ENCODE measurements at places on chromosomes 3 and 15. TPM values are rescaled to one million over a fixed set of nuclear protein-coding genes. Genes with fewer than 3 reads are reported as not detected.

GRCh38 chr15:57866149-57866736, 159.7 kb downstream of the POLR2M start:
- peak; percentile 34 for DNase-seq

DNA sequence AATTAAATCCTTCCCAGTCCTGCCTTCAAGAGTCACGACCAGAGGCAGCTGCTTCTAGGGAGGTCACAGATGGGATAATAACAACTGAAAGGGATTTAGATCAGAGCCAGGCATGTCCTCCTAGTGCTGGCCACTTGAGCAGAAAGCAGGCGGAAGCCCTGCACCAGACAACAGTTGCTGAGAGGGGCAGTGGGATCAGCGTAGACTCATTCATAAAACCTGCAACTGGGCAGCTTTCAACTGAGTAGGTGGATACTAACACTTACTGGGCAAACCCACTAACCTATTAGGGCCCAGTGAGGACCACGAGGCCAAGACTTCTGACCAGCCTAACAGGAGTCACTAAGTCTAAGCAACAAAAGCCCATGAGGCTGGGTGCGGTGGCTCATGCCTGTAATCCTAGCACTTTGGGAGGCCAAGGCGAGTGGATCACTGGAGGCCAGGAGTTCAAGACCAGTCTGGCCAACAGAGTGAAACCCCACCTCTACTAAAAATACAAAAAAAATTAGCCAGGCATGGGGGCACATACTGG, 67.0 kb downstream of the DAPK2 start:
- no peak for DNase-seq

- DNase-seq = peak; percentile 48
Observed at GRCh38 chr3:126654571-126655383, at the start of gene TXNRD3. Gene TXNRD3 (minus strand): TSS chr3:126655124.

DNA sequence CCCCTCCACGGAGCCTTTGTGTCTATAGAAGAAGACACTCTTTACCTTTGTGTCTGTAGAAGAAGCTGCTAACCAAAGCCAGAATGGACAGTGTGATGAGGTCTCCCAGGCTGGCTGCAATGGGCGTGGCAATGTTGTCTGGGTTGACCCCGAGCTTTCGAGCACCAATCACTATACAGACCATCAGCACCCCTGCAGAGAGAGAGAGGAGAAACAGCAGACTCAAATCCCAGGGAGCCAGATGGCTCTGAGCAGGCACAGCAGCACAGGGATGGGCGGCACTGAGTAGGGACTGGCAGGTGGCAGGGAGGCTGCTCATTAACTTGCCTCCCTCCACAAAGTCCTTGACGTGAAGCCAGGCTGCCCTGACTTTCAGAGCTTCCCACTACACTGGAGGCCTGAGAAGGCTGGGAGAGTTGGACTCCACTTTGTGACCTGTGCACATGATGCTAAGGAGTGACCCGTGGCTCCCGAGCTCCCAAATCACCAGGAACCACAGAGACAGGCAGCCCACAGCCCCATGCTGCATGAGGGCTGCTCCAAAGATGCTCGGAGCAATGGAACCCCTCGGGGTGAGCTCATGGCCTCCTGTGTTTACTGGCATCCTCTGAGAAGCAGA, 53.9 kb downstream of the ROPN1B start:
- DNase-seq = no peak

- DNase-seq = no peak
Observed at GRCh38 chr3:159802864-159803263, 185.8 kb upstream of the IL12A start.

GRCh38 chr15:79206940-79207339, 75.6 kb upstream of the ANKRD34C start:
- DNase-seq = no peak

DNA sequence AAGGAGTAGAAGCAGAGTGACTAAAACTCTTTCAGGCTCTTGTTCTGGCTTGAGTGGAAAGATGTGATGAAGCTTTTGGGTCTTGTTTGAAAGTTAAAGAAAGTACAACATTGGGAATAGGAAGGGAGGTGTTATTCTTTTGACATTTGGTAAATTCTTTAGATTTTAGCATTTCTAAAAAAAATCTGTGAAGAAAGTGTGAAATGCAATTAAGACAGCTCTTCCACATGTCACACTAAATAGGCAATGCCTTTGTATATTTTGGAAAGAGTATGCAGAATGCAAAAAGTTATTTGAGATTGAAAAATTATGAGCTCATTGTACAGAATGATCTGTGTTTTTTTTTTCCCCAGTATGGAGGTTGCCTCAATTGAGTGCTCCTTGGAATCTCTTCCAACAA, 532.2 kb upstream of the DPPA4 start:
- DNase-seq = no peak

GRCh38 chr15:77192451-77192850, 121.5 kb upstream of the TSPAN3 start:
- no peak for DNase-seq

- no peak for DNase-seq
Observed at GRCh38 chr3:24318677-24319287, 175.9 kb downstream of the THRB start.

DNA sequence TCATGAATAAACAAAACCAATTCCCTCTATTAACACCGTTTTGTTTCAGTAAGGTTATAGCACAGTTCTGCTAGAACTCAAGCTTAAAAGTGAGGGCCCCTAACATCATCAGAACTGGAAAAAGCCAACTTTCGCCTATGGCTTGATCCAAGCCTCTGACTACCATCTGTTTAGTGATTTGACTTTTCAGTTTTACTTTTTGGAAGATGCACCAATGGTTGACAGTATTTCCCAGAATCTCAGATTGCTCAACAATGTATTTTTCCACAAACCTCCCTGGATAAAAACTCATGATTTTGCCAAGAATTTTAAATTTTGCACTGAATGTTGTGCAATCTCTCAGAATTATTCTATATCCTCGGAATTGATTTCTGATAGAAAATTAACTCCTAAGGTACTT, 190.7 kb downstream of the LSAMP start:
- no peak for DNase-seq

- DNase-seq = no peak
Observed at GRCh38 chr3:127613406-127613805, 15.2 kb downstream of the MCM2 start.

- no peak for DNase-seq
Observed at GRCh38 chr3:131216330-131216729, 165.2 kb upstream of the NUDT16 start.

DNA sequence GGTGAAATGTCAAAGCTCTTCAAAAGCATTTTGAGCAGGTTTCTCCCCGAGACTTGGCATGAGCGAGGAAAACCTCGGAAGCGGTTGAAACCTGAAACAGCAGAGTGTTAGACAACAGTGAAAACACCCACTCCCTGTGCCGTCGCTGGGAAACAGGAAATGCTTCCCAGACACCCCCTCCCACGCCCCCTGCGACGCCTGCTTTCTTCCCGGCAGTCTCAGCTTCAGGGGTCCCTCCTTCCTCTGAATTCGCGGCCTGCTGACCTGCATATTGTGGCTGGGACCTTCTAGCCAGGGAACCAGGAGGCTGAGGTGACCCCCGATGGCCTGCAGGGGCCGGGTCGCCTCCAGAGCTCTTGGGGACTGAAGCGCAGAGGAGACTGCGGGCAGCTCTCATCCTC, 250.6 kb upstream of the LYSMD4 start:
- no peak for DNase-seq

DNA sequence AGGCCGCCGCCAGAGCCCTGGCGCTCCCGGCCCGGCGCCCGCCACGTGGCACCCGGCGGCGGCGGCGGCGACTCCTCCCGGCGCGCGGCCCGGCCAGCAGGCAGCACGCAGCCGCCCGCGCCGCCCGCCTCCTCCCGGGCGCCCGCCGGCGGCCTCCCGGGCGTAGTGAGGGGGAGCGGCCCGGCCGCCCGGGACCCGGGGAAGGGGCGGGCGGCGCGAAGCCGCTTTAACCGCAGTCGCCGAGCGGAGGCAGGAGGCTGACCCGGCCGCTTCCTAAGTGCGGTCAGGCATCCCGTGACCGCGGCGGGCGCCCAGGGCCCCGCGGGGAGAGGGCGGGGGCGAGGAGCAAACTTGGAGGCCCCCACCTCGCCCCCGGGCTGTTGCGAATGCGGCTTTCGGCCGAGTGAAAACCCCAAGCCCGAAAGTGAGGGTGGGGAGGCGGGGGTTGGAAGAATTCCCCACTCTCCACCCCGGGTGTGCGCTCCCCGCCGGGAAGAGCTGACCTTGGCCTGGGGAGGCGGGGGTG, 1.7 kb upstream of the HES1 start:
- peak; percentile 51 for DNase-seq

- DNase-seq = no peak
Observed at GRCh38 chr3:5499404-5499803, 311.9 kb downstream of the EDEM1 start.

DNA sequence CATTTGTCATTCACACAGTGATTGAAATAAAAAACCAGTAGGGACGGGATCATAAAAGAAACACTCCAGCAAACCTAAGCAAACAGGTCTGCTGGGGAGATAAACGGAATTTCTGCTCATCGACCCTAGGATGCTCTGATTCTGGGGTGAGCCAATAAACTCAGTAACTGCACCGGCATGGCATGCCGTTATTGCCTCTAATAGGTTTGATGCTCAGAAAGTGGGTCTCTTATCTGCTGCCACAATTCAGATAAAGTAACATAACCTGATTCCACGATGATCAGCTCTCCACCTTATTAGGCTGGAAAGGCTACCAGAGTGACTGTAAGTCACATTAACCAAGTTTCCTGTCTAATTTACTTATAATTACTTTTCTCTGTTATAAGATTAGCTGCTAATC, 19.6 kb downstream of the DCLK3 start:
- no peak for DNase-seq

- DNase-seq = no peak
Observed at GRCh38 chr3:169886671-169887070, 16.9 kb upstream of the LRRC31 start.

DNA sequence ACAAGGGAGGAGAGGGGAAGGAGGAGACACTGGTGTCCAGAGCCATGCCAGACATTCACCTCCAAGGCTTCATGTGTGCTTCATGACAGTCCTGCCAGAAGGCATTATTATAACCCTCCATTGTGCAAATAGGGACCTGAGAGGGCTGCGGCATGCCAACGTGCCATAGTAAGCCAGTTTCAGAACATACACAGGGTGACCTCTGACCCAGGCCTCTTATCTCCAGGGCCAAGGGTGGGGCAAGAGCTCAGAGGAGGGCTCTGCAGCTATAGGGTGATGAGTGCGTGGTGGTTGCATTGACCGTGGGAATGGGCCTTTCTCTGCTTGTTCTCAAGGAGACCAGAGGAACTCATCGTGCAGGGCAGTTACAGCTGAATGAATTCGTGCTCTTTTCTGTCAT, 9.7 kb upstream of the ACSBG1 start:
- DNase-seq = no peak

DNA sequence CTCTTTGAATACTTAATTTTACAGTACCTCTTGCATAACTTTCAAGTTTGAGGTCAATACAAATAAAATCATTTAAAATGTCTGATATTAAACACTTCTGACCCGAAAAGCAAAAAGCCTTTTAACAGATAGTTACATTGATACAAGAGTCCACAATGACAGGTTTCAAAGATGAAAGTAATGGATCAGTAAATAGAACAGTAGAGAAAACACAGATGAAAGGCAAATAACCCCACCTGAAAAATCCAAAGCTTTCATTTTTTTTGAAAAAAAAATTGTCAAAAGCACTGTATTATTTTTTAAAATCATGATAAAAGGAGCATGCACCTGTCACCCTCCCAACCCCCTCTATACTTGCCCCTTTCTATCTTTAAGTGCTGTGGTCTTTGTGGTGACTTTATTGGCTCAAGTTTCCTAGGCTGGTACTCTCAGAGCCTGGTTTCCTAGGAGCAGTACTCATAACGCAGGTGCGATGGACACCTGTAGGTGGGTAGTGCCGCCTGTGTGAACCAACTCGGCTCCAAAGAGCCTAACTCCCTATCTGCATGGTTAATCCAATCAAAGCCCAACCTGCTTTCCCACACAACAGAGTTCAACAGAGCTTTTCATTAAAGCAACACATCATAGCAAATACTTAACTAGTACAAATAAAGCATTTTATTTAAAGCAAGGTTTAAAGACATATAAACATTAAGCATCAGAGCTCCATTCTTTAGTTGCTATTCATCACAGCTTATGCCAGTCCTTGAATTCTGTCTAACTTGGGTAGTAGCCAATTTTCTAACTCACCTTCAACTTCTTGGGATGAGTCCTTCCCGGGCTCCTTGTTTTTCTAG, 32.2 kb downstream of the LIPC start:
- DNase-seq = no peak

DNA sequence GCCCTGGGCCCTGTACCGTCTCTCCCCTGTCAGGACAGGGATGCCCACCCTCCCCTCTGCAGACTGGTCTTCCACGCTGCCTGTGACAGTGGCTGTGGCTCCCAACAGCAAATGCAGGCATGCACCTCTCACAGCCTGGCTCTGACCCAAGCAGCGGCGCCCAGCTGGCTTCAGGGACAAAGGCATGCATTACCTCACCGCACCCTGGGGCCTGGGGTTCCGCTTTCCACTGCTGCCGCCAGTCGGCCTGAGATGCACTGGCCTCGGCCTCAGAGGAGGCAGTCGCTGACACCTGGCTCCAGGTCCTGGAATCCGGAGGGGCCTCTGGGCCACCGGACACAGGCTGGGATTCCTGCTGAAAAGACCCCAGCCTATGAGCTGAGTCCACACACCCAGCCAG, 70.3 kb downstream of the SCN5A start:
- DNase-seq = no peak

GRCh38 chr3:89644716-89645115, 537.3 kb downstream of the EPHA3 start:
- no peak for DNase-seq

- no peak for DNase-seq
Observed at GRCh38 chr15:71329497-71330260, 214.4 kb downstream of the THSD4 start.

- no peak for DNase-seq
Observed at GRCh38 chr3:107897471-107898061, 193.3 kb downstream of the CD47 start.

- no peak for DNase-seq
Observed at GRCh38 chr3:36227980-36228379, 152.3 kb upstream of the STAC start.

GRCh38 chr15:57387564-57388076, 11.3 kb downstream of the CGNL1 start:
- DNase-seq = no peak

GRCh38 chr15:54841701-54842305, 354.9 kb downstream of the RSL24D1 start:
- DNase-seq = no peak

EFHB gene
- 0.24 TPM for total RNA-seq

NANOGP8 gene
- total RNA-seq = not detected

CD96 gene
- total RNA-seq = 79.1 TPM

GOLGB1 gene
- total RNA-seq = 23.2 TPM

CYP1A1 gene
- 0.29 TPM for total RNA-seq

CHST14 gene
- 9.7 TPM for total RNA-seq

FETUB gene
- total RNA-seq = not detected

C3orf85 gene
- not detected for total RNA-seq

ALG1L2 gene
- not detected for total RNA-seq

CFAP92 gene
- total RNA-seq = 0.29 TPM

CORO2B gene
- not detected for total RNA-seq

ACTRT3 gene
- total RNA-seq = 1.3 TPM

TRH gene
- not detected for total RNA-seq

TRPC1 gene
- 1.1 TPM for total RNA-seq

PCLAF gene
- 58.6 TPM for total RNA-seq

SPINK8 gene
- total RNA-seq = not detected

ADAMTSL3 gene
- not detected for total RNA-seq
